ENCODE measurements at places on chromosomes 1 and 21.

GRCh38 chr21:45857761-45858160 is 123.8 kb upstream of the COL6A1 start:
- DNase-seq, result no peak

- DNase-seq, result no peak
Observed at GRCh38 chr1:97907886-97908285, 12.9 kb downstream of the DPYD start.

DNA sequence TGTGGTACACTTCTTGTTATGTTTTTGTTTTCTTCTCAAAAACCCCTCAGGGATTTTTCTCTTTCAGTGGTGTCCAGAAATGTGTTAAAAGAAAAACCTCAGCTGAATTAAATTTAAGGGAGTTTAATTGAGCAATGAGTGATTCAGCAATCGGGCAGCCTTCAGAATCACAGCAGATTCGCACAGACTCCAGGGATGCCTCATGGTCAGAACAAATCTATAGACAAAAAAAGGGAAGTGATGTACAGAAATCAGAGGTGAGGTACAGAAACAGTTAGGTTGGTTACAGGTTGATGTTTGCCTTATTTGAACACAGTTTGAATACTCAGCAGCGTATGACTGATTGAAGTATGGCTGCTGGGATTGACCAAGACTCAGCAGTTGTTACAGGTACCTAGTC is 86.2 kb downstream of the TLR5 start:
- DNase-seq, result no peak

- DNase-seq, result no peak
Observed at GRCh38 chr1:93219443-93219842, 38.9 kb downstream of the CCDC18 start.

DNA sequence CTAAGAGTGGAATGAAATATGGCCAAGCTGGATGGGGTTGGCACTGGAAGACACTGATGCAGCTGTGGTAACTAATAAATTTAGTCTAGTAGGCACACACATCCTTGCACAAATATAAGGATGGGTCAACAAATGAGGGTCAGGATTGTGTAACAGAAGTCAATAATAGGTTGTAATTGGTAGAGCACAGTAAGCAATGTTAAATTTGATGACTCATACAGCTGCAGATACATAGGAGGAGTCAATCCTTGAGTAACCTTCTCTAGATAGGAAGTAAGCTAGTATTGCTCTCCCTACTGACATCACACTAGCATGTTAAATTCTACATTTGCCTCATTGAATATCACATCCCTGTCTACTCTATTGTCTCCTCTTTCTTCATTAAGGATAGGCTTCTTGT is 332.1 kb downstream of the PTPRC start:
- DNase-seq, result no peak

- no peak for DNase-seq
Observed at GRCh38 chr1:21319447-21320407, 29.5 kb upstream of the ECE1 start.

GRCh38 chr1:30904191-30904961 is 4.2 kb downstream of the SDC3 start:
- no peak for DNase-seq

All from NCI-H1930 (cell line).